ENCODE measurements at places on chromosomes 13 and 19.

GRCh38 chr19:38190061-38190460 lies 34.0 kb downstream of the DPF1 start:
- no peak for DNase-seq

- no peak for DNase-seq
Measured at GRCh38 chr13:110911880-110912279, 3.0 kb downstream of the ANKRD10 start.

DNA sequence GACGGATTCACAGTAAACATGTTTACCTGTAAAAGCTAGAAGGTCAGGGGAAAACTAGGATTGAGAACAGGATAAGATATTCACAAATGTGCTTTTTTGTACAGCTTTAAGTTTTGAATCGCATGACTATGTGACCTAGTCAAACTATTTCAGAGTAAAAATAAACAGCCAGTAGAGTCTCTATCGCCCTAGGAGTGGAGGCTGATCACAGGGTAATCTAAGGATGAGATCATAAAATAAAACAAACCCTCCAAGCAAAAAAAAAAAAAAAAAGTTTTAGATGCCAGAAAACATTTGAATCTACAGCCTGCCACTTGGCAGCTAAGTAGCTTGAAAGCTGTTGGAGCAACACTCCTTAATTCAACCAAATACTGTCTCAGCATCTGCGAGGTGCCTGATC lies 26.8 kb downstream of the ZNF350 start:
- no peak for DNase-seq

DNA sequence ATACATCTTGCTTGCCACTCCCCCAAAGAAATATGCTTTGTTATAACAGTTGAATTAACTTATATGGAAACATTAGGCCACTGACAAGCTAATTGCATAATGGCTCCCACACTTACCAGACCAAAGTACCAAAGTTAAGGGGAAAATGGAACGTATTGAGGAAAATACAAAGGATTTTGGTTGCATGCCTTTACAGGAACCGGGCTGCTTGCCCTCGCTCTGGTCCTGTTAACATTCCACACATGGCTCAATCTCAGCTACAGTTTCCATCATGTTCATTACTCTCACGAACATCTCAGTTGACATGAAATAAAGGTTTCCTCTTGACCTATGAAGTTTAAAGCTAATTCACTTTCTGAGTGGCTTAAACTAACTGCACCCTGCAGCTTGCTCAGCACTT lies 220.7 kb upstream of the RXFP2 start:
- DNase-seq, result no peak

- DNase-seq, result no peak
Measured at GRCh38 chr19:33714149-33714548, 82.5 kb upstream of the KCTD15 start.

- no peak for DNase-seq
Measured at GRCh38 chr19:7427944-7428343, 60.9 kb downstream of the PEX11G start.

GRCh38 chr13:65803530-65804392 lies 1426.4 kb downstream of the PCDH9 start:
- DNase-seq, result no peak

DNA sequence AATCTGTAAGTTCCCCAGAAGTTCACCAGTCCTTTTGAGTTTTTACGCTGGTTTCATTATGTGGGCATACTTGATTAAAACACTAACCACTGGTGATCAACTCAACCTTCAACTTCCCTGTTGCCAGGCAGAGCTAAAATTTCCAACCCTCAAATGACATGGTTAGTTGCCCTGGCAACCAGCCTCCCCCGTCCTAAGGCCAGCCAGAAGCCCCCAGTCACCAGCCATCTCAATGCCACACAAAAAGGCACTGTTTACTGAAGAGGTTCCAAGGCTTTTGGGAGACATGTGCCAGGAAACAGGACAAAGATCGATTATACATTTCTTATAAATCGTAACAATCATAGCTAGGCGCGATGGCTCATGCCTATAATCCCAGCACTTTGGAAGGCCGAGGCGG lies 1.6 kb downstream of the ZNF649 start:
- DNase-seq, result no peak

DNA sequence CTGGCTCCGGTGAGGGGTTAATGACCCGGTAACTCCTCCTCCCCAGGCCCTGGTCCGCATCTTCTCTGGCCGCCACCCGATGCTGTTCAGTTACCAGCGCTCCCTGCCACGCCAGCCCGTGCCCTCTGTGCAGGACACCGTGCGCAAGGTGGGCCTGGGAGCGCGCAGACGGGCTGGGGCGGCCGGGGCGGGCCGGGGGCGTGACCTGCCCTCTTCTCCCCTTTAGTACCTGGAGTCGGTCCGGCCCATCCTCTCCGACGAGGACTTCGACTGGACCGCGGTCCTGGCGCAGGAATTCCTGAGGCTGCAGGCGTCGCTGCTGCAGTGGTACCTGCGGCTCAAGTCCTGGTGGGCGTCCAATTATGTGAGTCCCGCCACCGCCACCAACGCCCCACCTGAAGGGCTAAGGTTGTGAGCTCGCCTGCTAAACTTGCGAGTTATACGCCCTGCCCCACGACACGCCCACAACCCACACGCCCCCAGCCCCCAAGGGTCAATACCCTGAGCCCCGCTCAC lies 10.4 kb downstream of the CPT1C start:
- no peak for DNase-seq

DNA sequence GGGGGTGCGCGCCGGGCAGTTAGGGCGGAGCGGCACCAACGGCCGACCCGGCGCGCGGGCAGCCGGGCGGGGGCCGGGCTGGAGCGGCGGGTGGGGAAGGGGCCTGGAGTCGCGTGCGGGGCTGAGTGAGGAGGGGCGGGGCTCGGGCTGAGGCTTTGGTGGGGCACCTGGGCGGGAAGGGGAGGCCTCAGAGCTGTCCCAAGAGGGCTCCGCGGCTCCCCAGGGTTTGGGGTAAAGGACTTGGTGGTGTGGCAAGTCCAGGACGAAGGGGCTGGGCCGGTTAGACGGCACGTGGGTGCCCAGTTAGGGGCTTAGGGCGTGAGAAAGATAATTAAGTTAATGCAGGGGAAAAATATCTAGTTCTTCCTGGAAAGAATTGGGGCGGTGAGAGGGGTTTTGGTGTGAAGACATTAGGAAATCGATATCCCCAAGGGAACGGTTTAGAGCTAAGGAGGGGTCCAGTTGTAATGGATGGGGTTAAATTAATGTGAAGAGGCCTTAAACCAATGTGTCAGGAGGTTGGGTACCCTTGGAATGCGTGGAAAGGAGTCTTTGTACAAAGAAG lies 496 bp downstream of the ZNF574 start:
- no peak for DNase-seq

DNA sequence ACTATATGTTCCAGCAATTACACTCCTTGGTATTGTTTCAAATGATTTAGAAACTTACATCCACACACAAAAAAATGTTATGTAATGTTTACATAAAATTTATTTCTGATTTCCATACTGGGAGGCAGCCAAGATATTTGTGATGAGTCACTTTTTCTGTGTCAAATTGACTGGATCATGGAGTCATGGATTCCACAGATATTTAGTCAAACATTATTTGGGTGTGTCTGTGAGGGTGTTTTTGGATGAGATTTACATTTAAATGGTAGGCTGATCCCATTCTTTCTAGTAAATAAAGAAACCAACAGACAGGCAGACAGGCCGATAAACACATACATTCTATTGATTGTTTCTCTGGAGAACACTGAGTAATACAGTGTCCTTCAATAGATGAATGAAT lies 562.8 kb downstream of the SLITRK6 start:
- DNase-seq, result no peak

GRCh38 chr19:11339254-11340098 lies at the start of gene RAB3D:
Gene RAB3D (minus strand): TSS chr19:11339657. CDS start chr19:11337399, 2,258 bp downstream.
- DNase-seq, result no peak

GRCh38 chr13:110161112-110161882 lies 145.7 kb downstream of the COL4A1 start:
- DNase-seq, result no peak

- DNase-seq, result no peak
Measured at GRCh38 chr19:48491793-48492123, 19.9 kb downstream of the LMTK3 start.

- no peak for DNase-seq
Measured at GRCh38 chr19:49806620-49806959, 6.5 kb downstream of the FUZ start.

- no peak for DNase-seq
Measured at GRCh38 chr13:43316281-43316680, 292.9 kb downstream of the DNAJC15 start.

DNA sequence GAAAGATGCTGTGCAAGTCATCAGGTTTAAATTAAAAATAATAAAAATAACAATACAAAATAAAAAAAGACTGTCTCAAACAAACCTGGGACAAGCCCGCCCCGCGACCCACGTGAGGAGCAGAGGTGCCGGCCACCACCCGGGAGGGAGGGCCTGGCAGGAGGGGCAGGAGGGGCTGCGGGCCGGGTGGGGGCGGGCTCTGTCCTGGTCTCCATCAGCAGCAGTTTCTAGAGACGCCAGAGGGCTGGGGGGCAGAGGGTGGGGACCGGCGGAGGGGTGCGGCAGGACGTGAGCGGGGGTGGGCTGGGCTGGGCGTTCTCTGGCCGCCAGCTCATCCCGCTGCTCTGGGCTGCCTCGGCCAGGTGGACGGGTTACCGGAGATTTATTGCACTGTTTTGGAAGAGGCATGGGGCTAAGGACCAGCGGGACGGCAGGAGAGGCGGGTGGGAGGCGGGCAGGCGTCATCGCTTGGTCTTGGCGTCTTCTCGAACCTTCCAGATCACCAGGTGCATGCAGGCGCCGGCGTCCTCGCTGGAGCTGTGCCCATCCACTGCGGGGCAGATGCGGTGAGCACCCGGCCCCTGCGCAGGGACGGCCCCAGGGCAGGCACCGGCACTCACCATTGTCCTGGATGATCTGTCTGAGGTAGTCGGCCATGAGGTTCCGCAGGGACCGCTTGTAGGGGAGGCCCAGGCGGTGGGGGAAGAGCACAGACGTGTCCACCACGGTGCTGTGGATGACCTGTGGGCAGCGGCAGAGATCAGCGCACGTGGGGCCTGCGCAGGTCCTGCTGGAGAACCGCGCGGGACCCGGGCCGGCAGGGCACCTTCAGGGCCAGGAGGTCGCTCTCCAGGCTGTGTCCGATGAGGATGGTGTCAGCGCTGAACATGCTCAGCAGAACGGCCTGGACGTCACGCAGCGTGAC lies 3.8 kb upstream of the ATP8B3 start:
- no peak for DNase-seq

DNA sequence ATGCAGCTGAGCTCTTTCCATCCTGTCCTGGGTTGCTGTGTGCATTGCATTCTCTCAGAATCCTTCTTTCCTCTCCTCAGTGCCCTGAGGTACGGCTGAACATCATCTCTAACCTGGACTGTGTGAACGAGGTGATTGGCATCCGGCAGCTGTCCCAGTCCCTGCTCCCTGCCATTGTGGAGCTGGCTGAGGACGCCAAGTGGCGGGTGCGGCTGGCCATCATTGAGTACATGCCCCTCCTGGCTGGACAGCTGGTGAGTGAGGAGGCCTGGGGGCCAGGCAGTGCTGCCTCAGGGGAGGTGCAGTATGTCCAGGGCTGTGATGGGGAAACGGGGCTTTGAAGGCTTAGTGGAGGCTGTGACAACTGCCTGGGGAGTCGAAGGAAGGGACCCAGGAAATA lies 29.8 kb downstream of the PPP2R1A start:
- DNase-seq, result no peak

DNA sequence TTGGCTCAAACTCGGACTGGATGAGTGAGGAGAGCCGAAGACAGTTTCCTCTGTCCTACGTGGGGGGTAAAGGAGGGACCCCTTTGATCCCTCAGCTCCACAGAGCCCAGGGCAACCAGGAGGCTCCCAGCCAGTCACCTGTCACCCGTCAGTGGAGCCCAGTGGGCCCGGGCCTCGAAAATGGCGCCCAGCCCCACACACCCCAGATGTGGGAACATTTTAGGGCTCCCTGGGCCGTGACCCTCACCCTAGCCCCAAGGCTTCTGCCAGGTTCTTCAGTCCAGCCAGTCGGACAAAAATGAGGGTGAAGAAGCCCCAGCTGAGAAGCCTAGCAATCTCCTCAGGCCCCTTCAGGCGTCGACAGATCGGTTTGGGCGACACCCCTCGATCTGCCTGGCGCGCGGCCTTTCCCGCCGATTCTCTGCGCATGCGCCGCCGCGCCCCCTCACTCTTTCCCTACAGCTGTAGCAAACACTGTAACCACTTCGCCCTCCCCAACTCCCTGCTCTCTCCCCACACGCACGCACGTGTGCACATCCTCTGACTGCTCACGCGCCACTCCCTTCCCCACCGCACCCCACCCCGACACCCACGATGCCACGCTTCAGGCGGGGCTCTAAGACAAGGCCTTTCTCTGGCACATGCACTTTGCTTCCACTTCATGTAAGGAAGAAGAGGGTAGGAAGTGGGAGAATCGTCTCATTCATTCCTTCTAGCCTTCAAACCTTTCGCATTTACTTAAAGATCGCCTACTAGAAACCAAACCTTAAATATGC lies at the start of gene SLC6A16:
TSS of gene SLC6A16 (minus strand) at position 391 of the 776 bp plus-strand sequence. CDS start 13,844 bp downstream, outside the sequence.
- DNase-seq, result no peak

DNA sequence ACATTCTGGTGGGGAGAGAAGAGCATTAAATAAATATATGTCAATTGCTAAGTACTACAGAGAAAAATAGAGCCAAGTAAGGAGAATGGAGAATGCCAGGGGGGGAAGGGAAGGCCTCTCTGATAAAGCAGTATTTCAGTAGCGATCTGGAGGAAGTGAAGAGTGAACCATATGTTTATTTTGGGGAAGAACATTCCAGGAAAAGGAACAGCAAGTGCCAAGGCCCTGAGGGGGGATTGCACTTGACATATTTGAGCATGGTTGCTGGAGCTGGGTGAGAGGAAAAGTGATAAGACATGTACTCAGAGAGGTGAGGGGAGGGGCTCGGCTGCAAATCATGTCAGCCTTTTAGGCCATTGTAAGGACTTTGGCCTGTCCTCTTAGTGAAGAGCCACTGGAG lies 30.4 kb downstream of the WDR87 start:
- no peak for DNase-seq

GRCh38 chr13:105918842-105919741 lies 616.4 kb downstream of the EFNB2 start:
- DNase-seq, result peak; percentile 61

DNA sequence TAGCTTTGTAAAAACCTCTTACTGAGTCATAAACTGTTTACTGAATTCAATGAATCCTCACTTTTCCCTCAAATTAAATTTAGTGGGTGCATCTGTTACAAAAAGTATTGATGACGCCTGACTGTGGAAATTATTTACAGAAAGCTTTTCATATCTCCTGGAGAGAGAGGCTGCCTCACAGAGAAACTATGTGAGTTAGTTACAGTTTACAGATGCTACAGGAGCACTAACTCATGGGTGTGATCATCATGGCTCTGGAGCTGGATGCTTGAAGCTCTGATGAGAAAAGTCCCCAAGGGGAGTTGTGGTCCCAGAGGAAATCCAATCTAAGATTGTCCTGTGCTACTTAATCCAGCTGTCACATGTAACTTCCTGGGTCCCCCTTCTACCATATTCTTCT lies 590.8 kb downstream of the LMO7 start:
- no peak for DNase-seq

- DNase-seq, result peak; percentile 70
Measured at GRCh38 chr13:29140277-29140676, 320.1 kb downstream of the MTUS2 start.

- DNase-seq, result no peak
Measured at GRCh38 chr19:30701178-30701577, 329.0 kb downstream of the ZNF536 start.

DNA sequence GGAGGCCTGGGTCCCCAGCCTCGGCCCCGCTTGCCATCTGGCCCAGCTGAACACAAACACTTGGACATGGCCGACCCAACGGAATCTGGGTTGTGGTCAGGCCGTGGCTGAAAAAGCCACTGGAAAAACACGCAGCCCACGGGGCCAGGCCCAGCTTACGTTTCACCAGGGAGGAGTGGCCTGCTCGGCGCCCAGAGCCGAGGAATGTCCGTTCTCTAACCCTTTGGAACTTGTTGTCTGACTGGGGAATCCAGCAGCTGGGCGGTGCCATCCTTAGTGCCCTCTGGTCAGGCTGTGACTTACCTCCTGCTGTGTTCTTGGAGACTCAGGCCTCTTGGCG lies 13.8 kb downstream of the CILP2 start:
- no peak for DNase-seq
